ENCODE measurements at places on chromosomes 3 and 15.
A peak's percentile ranks its signal among the peaks of the same experiment; 100 is the strongest.

GRCh38 chr15:47186075-47186474 is 531.2 kb upstream of the SEMA6D start:
- no peak for DNase-seq

GRCh38 chr3:50294492-50295403 is 2.5 kb upstream of the IFRD2 start:
- no peak for DNase-seq

DNA sequence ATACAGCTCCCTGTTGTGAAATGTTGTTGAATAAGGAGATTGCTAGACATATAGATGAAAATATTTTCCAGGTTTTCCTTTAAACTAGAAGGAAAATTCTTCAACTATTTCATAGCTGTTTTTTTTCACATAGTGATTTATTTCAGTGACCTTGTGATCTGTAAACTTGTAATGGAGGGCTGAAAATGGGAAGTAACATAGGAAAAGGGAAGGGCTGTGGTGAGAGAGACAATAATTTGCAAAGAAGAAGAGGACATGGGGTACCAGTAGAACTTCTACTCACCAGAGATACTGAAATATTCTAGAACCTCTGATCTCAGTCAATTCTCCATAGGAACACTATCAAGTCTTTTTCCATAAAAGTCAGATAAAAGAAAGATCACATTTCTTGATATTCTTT is 60.4 kb downstream of the PLS1 start:
- no peak for DNase-seq

DNA sequence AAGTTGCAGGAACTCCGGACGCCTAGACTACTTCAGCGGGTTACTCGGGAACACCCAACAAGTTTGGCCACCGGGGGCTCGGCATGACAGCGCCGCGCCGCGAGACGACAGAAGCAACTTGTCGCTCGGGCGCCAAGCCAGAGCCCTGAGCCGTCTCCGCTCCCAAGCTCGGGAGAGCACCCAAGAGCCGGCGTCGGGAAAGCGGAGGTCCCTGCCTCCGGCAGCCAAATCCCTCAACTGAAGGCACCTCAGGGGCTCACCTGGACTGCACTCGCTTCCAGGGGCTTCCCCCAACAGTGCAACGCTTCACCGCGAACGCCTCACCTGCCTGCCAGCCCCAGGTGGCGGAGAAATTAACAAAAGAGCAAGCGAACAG is 640 bp downstream of the MB21D2 start:
- peak; percentile 62 for DNase-seq

DNA sequence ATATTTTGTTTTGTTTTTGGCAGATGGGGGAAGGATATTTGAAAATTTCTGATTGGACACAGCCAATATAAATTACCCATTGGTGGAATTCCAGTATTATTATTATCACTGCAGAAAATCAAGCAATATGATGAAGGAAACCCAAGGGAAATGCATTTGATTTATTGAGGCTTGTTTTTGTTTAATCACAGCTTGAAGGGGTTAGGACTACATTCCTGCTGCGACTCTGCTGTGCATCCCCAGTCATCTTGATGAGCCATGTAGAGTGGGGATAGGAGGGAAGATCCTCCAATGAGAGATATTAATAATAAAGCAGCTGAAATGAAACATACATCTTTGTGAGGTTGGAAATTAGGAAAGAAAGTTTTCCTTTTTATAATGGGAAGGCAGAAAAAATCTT is 208.6 kb downstream of the GAP43 start:
- DNase-seq: no peak

GRCh38 chr15:69729167-69729748 is 276.6 kb downstream of the RPLP1 start:
- peak; percentile 93 for DNase-seq

DNA sequence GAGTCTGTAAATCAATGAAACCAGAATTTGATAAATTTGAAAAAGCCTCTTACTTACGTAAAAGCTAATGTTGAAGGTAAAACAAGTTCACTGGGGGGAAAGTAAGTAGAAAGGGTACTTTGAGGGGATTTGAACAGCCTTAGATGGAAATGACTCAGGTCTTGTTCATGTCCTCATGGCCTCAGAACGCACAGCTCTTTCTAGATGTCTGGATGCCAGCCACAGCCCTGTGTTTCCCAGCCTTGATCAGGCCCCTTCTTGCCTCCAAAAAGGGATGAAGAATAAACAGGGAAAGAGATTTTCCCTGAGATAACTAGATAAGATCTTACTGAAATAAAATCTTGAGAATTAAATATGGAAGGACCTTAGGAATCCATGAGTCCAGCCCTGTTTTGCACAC is 237.1 kb upstream of the GOLGA6L4 start:
- DNase-seq: no peak

- DNase-seq: no peak
These were observed 93.7 kb downstream of the NEK10 start for GRCh38 chr3:27275441-27275990.

DNA sequence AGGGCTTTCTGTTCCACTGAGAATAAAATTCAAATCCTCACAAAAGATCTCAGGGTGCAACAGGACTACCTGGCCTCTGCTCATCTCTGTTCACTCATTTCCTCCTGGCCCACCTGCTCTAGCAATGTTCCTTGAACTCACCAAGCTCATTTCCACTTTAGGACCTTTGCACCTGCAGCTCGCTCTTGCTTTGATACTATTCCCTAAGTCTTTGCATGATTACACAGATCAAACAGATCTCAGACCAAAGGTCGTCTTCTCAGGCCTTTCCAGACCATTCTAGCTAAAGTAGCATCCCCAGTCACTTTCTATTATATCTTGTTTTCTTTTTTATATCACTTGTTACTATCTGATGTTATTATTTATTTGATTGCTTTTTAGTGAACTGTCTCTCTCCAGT is 54.7 kb downstream of the B3GNT5 start:
- DNase-seq: no peak

- DNase-seq: no peak
These were observed 10.9 kb downstream of the TRIP4 start for GRCh38 chr15:64398575-64398974.

GRCh38 chr3:23404246-23404645 is 201.1 kb downstream of the UBE2E2 start:
- DNase-seq: no peak

- DNase-seq: no peak
These were observed 11.9 kb downstream of the RAB27A start for GRCh38 chr15:55277715-55278114.

- DNase-seq: no peak
These were observed 283.1 kb upstream of the ATP10A start for GRCh38 chr15:26146202-26146601.

GRCh38 chr3:31284776-31285175 is 247.9 kb upstream of the STT3B start:
- no peak for DNase-seq

DNA sequence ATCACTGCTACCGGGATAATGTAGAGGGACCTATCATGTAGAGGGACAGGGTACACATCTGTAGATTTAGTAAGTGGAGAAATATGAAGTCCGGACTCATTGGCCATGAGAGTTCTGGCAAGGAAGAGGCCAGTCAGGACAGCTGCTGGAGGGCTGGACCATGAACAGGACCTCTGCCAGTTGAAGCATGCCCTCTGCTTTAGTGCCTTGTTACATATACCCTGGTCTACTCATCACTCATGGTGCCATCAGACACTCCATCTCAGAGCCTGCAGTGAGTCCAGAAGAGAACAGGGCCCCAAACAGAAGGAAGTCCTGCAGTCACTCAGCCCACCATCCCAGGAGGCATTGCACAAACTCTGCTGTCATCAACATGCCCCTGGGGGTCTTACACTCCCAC is 54.7 kb upstream of the CA12 start:
- no peak for DNase-seq

- DNase-seq: no peak
These were observed 130.4 kb upstream of the LYSMD4 start for GRCh38 chr15:99863550-99864198.

GRCh38 chr15:70154718-70155347 is 57.1 kb upstream of the TLE3 start:
- DNase-seq: no peak

- no peak for DNase-seq
These were observed 296.7 kb downstream of the PTPRG start for GRCh38 chr3:61858054-61858453.

GRCh38 chr15:90203473-90203872 is 2.3 kb downstream of the SEMA4B start:
- DNase-seq: no peak

DNA sequence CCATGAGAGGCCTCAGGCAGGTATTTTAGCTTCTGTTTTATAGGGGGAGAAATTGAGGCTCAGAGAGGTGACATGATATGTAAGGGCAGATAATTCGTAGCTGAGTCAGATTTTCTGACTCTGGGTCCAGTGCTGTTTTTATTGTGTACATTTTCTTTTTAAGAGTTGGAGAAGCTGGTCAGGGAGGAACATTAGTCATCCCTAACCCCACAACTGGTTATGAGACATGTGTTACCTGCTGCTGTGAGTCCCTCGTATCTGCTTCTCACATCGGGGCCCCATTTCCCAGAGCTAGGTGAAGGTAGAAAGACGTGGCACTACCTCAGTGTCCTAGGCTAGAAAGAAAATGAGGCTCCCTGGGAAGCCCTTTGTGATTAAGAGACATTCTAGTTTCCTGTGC is 28.6 kb downstream of the GALNT15 start:
- no peak for DNase-seq
